Urinary bladder (tissue), 4 donors: ENCODE measurements at places on chromosomes 11 and 22. TPM values are rescaled to one million over a fixed set of nuclear protein-coding genes. Genes with fewer than 3 reads are reported as not detected.

IL10RA gene
- total RNA-seq, result 8.7 TPM

LMO1 gene
- total RNA-seq, result not detected

MS4A3 gene
- 0.69 TPM for total RNA-seq

MMP8 gene
- total RNA-seq, result 1.3 TPM

ZDHHC13 gene
- 26.5 TPM for total RNA-seq
